CD4-positive, alpha-beta T cell (primary cell): ENCODE measurements at places on chromosomes 3 and 15.

DNA sequence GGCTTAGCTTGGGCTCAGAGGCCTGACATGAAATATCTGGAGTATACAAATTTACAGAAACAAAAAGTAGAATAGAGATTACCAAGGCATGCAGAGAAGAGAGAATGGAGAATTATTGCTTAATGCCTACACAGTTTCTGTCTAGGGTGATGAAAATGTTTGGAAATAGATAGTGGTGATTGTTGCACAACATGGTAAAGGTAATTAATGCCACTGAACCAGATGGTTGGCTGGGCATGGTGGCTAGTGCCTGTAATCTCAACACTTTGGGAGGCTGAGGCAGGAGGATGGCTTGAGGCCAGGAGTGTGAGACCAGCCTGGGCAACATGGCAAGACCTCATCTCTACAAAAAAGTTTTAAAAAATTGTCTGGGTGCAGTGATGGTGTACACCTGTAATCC is 46.6 kb upstream of the OSBPL11 start:
- DNase-seq: no peak

GRCh38 chr3:4838621-4839022 is 140.6 kb upstream of the BHLHE40 start:
- no peak for DNase-seq

DNA sequence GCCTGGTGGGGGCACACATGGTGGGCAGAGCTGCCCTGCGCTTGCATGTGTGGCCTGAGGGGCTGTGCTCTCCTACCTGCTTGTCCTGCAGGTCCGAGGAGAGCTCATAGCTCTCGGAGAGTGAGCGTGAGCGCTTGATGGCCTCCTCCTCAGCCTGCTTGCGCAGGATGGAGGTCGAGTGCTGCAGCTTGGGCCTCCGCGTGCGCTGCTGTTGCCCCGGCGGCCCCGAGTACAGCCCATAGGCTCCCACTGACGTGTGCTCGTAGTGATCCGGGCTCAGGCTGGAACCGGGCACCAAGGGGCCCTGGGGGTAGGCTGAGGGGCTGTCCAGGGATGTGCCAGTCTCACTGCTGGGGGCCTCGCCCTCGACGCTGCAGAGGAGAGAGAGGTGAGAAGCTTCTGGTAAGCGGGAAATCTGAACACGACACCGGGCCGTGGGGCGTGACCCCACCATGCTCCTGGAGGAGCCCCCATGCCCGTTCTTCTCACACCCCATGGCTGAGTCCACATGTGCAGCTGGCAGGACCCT is 100.2 kb upstream of the RPL32 start:
- no peak for DNase-seq

GRCh38 chr3:123694366-123695087 is 109.7 kb upstream of the HACD2 start:
- DNase-seq: no peak

DNA sequence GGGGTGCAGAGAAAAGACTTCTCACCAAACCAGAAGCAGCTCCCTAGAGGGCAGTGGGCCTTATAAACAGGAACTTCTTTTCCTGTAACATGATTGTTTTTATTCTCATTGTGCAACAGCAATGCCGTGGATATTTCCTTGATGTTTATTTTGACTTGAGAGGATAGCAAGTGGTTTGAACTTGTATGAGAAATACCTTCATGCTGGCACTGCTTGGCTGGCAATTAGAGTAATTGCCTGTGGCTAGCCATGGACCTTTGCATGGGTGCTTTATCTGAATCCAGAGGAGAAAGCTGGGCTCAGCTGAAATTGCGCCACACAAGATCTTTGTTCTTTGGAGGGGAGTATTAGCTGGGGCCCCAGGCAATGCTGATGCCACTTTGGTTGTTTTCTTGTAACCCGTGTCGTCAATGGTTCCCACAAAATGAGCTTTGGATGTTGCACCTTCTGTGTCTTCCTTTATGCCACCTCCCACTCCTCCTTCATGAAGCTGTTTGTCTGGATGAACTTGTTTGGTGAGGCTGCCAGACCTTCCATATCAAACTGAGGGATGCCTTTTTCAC is 37.9 kb downstream of the CMTM8 start:
- no peak for DNase-seq

DNA sequence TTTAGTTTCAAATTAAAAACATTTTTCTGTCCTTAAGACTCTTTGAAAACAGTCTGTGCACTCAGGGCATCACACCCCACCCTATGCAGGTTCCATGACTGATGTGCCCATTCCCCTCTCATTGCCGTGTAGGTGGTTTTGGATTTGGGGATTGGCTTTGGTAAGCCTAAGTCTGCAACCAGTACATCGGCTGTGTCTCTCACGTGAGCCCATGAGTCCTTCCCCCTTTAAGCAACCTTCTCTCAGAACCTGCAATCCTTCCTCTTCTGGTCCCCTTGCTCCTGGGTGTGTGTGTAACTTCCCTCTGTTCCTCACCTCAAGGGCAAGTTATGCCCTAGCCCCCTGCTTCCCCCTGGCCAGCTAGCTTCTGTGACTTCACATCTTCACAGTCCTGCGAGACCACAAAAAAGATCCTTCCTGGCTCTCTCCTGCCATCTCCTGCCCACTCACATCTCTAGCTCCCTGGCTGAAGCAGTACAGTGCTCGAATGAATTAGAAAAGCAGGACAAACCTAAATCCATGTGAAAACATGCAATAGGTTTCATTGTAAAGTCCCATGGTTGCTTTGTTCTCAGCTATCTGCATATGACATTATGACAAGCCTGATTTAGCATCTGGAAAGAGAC is 126.7 kb downstream of the UACA start:
- no peak for DNase-seq

- DNase-seq: no peak
Measured at GRCh38 chr3:150365132-150365604, 42.9 kb upstream of the TSC22D2 start.

DNA sequence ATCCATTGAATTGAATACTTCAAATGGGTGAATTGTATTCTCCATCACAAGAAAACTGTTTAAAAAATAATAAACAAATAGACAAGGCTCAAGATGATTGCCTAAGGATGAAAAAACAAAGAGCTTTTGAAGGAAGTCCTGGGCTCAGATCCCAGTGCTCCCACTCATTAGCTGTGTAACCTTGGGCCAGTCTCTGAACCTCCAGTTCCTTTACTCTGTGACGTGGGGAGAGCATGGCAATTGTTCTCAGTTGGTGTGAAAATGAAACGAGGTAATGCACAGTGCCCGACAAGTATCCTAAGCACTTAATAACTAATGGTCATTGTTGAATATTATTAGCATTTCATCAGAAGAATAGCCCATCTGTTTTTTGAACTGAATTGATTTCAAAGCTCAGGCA is 40.7 kb downstream of the TNIK start:
- no peak for DNase-seq

DNA sequence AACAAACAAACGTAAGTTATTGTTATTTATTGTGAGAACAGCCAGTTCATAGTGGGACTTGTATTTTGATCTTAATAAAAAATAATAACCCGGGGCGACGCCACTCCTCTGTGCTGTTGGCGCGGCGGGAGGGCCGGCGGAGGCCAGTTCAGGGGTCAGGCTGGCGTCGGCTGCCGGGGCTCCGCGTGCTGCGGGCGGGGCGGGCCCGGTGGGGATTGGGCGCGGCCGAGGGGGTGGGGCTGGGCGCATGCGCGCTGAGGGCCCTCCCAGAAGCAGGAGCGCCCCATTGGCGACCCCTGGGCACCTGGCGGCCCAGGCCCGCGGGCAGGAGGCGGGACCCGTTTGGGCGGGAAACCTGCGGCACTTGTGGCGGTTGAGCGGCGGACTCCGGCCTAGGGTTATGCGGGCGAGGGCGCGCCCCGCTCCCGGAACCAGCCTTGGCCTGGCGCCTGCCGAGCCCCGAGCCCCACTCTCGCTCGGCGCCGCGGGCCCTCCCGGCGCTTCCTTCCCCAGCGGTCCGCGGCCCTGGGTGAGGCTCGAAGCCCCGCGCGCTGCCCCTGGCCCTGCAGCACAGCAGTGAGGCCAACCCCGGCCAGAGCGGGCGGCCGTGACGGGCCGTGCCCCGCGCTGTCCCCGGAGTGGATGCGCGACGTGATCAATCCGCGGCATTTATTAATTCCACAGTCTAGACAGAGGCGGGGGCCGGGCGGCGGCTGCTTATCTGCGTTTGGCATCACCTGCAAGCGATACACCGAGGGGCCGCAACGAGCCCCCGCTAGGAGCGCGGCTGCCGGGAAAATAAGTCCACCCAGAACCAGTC is 6.0 kb downstream of the ISL2 start:
- no peak for DNase-seq

DNA sequence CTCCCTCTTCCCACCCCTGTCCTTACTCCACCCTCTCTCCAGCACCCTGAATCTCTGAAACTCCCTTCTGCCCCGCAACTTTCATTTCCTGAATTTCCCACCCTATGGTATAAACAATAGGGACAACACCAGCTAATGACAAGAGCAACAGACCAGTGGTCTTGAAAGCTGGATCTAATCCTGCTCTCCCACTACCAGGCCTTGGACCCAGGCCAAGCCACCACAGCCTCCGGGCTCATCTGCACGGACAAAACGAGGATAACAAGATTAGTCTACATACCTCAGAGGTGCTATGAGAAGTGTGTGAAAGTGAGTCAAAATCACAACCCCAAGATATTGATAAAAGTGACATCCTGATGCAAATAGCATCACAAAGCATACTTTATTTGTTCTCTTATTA is 128.6 kb downstream of the ERC2 start:
- DNase-seq: no peak

- DNase-seq: no peak
Measured at GRCh38 chr3:129606636-129607390, at the start of gene PLXND1. Gene PLXND1 (minus strand): TSS chr3:129606676. CDS start chr3:129606639, 37 bp downstream.

DNA sequence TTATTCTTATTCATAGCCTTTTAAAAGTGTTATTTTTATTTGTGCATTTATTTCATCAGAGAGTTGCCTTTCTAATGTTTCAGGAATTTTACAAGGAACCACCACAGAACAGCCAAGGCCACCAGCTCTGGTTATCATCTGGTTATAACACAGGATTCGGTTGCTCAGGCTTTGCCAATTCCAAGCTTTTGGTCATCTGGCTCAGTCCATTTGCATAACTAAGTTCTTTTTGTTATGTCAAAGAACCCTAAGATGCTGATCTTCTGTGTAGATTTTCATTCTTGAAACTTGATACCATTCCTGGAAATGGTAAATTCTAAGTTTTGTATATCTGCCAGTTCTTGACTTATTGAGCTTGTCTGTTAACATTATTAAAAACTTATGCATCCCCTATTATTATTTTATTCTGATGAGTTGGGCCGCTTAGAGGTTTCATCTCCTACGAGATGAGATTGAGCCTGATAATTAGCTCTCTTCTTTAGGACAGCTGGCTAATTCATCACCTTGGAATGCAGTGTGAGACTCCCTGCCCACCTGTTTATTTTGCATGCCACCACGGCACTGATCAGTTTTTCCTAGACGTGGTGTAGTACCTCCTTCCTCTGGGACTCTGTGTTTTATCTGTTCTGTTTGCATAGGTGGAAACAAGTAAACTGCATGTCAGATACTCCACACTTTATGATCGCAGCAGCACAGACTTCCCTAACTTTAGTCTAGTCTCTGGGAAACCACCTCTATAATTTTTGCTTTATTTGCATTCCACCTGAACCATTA is 264.8 kb downstream of the SLCO3A1 start:
- DNase-seq: no peak

DNA sequence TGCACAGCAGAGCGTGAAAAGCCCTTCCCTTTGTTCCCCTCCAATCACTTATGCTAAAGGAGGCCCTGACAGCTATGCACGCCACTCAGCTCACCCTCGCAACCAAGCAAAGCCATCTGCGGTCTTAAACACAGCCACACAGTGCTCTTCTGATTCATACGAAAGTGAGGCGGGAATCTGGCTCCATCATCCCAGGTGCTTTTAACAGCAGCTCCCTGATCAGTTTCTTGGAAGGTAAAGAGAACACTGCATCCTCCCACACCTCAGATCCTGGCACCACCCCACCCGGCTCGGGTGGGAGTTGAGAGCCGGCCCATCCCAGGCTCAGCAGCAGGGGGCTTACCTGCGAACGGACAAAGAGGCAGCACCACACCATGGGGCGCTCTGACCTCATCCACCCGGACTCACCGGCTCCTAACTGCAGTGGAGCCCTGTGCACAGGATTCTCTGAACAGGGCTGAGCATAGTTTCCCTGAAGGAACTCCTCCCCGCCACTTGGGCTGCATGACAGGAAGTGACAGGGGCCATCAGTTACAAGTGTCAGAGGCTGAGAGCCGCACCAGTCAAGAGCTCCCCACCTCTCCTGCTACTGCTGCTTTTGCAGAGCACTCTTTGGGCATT is 114.3 kb upstream of the ARHGEF3 start:
- peak; percentile 83 for DNase-seq

- DNase-seq: no peak
Measured at GRCh38 chr3:193270451-193270850, 29.4 kb downstream of the PLAAT1 start.

GRCh38 chr3:115623044-115623868 is at the start of gene GAP43:
Gene GAP43 (plus strand): TSS chr3:115623510. CDS start chr3:115623690, 180 bp downstream.
- no peak for DNase-seq

GRCh38 chr3:52346623-52347530 is 30.8 kb downstream of the DNAH1 start:
- no peak for DNase-seq

- no peak for DNase-seq
Measured at GRCh38 chr3:173586166-173586565, 188.6 kb downstream of the NLGN1 start.

GRCh38 chr3:84825817-84826216 is 133.0 kb upstream of the CADM2 start:
- no peak for DNase-seq

- no peak for DNase-seq
Measured at GRCh38 chr15:70210076-70210475, 112.4 kb upstream of the TLE3 start.

DNA sequence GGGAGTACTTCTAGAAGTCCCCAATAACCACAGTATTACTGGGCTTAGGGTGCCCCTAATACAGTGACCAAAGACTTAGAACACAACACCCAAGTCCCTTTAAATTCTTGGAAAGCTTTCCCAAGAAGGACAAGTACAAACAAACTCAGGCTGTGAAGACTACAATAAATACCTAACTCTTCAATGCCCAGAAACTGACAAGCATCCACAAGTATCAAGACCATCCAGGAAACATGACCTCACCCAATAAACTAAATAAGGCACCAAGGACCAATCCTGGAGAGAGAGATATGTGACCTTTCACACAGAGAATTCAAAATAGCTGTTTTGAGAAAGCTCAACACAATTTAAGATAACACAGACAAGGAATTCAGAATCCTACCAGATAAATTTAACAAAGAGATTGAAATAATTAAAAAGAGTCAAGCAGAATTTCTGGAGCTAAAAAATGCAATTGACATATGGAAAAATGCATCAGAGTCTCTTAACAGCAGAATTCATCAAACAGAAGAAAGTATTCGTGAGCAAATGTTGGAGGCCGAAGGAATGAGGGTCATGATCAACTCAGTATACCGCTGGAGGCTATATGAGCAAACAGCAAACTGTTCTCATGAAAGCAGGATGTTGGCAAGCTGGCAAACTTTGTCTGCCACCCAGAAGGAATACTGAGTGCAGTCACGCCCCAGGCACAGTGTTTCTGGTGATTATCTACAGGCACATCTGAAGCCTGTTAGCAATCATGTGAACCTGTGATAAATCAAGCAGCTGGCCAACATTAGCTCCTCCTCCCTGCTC is 87.0 kb upstream of the NECTIN3 start:
- DNase-seq: no peak
